ENCODE measurements at places on chromosomes 5 and 9.

DNA sequence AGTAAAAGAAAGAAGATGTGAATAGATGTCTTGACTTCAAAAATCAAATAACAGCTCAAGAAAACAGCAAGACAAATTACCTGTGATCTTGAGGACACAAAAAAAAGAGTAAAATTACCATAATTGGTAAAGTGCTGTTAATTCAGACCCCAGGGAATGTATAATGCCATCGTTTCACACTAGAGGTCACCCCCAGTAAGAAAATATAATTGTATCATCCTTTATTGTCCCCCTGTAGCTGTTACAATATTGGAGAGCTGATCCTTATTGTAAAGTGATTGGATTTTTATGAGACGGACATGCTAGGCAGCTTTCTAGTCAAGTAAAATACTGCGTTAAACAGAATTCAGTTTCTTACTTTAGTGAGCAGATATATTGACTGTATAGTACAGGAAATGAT is 377.0 kb downstream of the TLE1 start:
- no peak overlapping the region for H3K4me3 ChIP-seq
- no peak overlapping the region for H3K27ac ChIP-seq
- no peaks in the 10 kb centered on the region for H3K36me3 ChIP-seq
- no peak for DNase-seq

DNA sequence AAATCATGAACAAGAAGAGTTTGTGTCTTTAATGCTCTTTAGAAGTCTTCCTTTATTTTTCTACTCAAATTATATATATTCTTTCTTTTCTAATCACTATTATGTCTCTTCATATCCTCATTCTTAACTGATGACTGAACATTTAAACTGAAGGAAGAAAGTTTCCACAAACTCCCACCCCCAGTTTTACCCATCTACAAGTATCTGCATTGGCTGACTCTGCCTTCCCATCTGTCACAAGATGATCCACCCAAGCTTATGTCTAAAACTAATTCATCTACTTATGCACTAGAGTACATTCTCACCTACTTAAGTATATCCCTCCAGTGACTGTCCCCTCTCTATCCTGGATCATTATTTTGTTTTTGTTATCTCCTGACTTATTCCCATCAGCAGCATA is 344.5 kb downstream of the PRR16 start:
- no peaks in the 10 kb centered on the region for H3K36me3 ChIP-seq
- no peak for DNase-seq
- H3K27me3 ChIP-seq: no peaks in the 10 kb centered on the region
- no peaks in the 10 kb centered on the region for H3K4me1 ChIP-seq
- H3K4me3 ChIP-seq: no peak overlapping the region

- DNase-seq: peak; percentile 56
- no peaks in the 10 kb centered on the region for H3K36me3 ChIP-seq
- H3K27me3 ChIP-seq: no peaks in the 10 kb centered on the region
Observed at GRCh38 chr5:139481122-139481533, 1.4 kb downstream of the STING1 start.

GRCh38 chr9:115039516-115040120 is 78.3 kb downstream of the TNC start:
- peak overlapping the region; percentile 55 for H3K27ac ChIP-seq
- peaks cover 43% of the 10 kb centered on the region for H3K4me1 ChIP-seq
- H3K4me3 ChIP-seq: no peak overlapping the region
- H3K36me3 ChIP-seq: peaks cover 12% of the 10 kb centered on the region
- no peak for DNase-seq
- no peaks in the 10 kb centered on the region for H3K27me3 ChIP-seq

DNA sequence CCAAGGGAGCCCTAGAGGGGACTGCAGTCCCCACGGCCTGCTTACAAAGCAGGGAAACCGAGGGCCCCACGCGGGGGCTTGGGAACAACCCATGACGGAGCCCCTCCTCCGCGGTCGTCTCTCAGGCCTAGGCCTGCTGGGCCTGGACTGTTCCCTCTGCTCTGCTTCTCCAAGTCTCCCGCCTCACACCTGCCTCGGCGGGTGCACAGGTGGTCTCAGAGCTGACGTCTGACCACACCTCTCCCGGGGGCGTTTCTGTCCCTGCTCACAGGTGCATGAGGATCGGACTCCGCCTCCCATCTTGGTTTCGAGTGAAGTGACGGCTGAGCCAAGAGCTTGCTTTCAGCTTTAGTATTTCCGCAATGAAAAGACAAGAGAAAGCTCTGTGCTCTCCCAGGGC is 72.1 kb downstream of the MRPL36 start:
- no peaks in the 10 kb centered on the region for H3K27me3 ChIP-seq
- no peaks in the 10 kb centered on the region for H3K36me3 ChIP-seq
- no peaks in the 10 kb centered on the region for H3K4me1 ChIP-seq
- DNase-seq: peak; percentile 57
- H3K4me3 ChIP-seq: no peak overlapping the region
- no peak overlapping the region for H3K27ac ChIP-seq

DNA sequence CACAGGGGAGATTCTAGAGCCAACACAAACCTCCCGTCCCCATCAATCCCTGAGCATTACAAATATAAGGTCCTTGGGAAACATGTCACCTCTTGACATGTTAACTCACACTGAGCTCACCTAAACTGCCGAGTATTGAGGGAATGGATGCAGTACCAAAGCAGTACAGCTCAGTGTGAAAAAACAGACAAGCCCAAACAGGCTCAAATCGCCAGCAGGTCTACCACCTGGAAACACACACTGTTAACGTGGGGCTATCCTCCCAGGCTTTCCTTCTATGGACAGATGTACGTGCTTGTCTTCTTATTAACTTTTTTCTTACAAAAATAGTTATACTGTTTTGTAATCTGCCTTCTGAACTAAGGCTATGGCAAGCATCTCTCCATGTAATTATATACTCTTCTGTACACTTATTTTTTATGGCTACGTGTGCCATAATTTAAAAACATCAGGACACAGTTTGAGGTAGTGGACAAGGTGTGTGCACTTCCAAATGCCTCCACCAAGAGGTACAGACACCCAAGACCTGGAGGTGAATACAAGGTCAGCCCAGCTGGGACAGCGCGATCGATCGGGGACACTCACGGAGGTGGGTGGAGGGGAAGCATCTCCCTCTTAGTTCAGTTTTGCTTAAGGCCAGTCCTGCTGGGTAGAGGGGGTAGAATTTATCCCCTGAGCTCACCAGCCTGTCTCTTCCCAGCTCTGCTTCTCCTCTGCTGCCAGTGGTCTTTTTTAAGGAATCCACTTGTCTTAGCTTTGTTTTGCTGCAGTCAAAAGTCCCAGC is 76.5 kb downstream of the DAP start:
- no peaks in the 10 kb centered on the region for H3K27me3 ChIP-seq
- DNase-seq: no peak
- H3K36me3 ChIP-seq: peaks cover 42% of the 10 kb centered on the region
- H3K27ac ChIP-seq: no peak overlapping the region

DNA sequence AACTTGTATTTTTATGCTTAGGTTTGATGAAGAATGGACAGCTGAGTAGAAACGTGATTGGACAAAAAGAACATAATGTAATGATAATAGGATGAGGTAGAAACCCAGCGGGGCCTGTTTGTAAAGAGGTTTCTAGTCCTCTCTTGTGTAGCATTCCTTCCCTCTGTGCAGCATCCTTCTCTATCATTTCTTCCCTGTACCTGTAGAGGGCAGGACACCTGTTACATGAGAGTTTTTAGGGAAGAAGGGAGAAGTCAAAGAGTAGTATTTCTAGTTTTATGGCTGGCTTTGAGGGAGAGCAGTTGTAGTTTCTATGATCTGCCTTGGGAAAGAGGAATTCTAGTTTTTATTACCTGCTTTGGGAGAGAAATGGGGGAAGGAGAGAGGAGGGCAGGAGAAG is 162.1 kb upstream of the FST start:
- H3K36me3 ChIP-seq: no peaks in the 10 kb centered on the region
- H3K27me3 ChIP-seq: no peaks in the 10 kb centered on the region
- no peak for DNase-seq
- H3K27ac ChIP-seq: no peak overlapping the region
- H3K4me1 ChIP-seq: no peaks in the 10 kb centered on the region

GRCh38 chr5:180313677-180314505 is 22.0 kb upstream of the MAPK9 start:
- H3K27ac ChIP-seq: no peak overlapping the region
- H3K4me3 ChIP-seq: no peak overlapping the region
- no peak for DNase-seq
- H3K4me1 ChIP-seq: no peaks in the 10 kb centered on the region

DNA sequence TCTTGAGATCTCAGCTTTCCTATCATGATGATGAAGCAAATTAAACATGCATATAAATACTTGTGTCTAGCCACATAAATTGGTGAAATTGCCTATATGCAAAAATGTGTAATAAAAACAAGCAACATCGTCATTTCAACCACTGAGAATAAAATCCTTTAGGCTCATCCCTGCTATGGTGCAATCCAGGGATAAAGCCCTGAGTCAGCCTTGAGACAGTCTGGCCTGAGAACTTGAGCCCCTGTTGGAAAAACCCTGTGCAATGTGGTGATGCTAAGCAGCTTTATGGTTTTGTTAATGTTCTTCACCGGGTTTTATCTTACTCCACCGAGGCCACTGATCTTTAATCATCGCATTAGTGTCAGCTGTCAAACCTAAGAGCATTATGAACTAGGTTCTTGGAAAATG is 170.5 kb downstream of the DCP2 start:
- no peaks in the 10 kb centered on the region for H3K27me3 ChIP-seq
- no peaks in the 10 kb centered on the region for H3K4me1 ChIP-seq
- no peaks in the 10 kb centered on the region for H3K36me3 ChIP-seq
- no peak for DNase-seq

GRCh38 chr5:95791751-95792150 is 30.8 kb downstream of the GLRX start:
- H3K4me3 ChIP-seq: no peak overlapping the region
- no peaks in the 10 kb centered on the region for H3K4me1 ChIP-seq
- DNase-seq: no peak
- H3K36me3 ChIP-seq: peaks cover 6% of the 10 kb centered on the region

DNA sequence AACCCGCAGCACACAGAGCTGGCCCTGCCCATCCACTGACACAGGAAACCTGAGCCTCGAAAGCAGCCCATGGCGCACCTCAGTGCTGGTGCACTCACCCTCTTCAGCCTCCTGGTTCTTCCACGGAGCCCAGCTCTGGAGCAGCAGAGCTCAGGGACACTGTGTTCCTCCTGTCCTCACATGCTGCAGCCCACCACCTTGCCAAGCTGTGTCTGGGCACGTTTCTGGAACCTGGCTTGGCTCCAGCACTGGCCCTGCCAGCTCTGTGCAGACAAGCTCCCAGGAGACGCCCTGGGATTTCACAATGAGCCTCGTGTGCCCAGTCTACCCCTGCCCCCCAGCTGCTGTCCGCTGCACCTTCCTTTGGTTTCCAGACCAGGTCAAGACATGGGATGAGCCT is 119.5 kb downstream of the SYK start:
- H3K27me3 ChIP-seq: no peaks in the 10 kb centered on the region
- H3K4me3 ChIP-seq: no peak overlapping the region
- DNase-seq: peak; percentile 87
- peak overlapping the region; percentile 69 for H3K27ac ChIP-seq

GRCh38 chr9:88534456-88535225 is at the start of gene NXNL2:
TSS of gene NXNL2 (plus strand) at chr9:88535178. CDS start at chr9:88535435, 257 bp downstream.
- no peaks in the 10 kb centered on the region for H3K36me3 ChIP-seq
- peak; percentile 93 for DNase-seq
- no peaks in the 10 kb centered on the region for H3K27me3 ChIP-seq
- peak within 1 kb of the TSS; percentile 75 for H3K4me3 ChIP-seq
- peaks cover 45% of the 10 kb centered on the region for H3K4me1 ChIP-seq

GRCh38 chr9:133957328-133957727 is 34.8 kb downstream of the VAV2 start:
- H3K27me3 ChIP-seq: peaks cover 5% of the 10 kb centered on the region
- no peak for DNase-seq
- peaks cover 19% of the 10 kb centered on the region for H3K4me1 ChIP-seq
- no peak overlapping the region for H3K27ac ChIP-seq
- H3K4me3 ChIP-seq: no peak overlapping the region

- no peaks in the 10 kb centered on the region for H3K36me3 ChIP-seq
- DNase-seq: no peak
- H3K4me3 ChIP-seq: no peak overlapping the region
- no peaks in the 10 kb centered on the region for H3K4me1 ChIP-seq
Observed at GRCh38 chr5:3139499-3139931, 388.0 kb upstream of the IRX2 start.

DNA sequence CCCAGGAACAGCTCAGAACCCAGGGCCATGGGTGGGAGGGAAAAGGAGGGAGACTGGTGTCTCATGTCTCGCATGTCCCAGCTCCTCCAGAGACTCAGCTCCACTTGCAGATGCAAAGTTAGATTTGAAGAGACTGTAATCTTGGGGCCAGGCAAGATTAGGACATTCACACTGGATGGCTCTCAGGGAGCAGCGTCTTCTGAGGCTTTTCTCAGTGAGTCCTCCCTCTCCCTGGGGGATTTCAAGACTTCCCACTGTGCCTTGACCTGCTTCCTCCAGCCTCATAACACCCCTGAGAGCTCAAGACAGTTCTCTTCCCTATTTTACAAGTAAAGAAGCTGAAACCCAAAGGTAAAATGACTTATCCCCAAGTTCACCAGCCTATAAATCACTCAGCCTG is 10.5 kb upstream of the TCOF1 start:
- no peaks in the 10 kb centered on the region for H3K36me3 ChIP-seq
- H3K4me3 ChIP-seq: no peak overlapping the region
- DNase-seq: no peak

- no peak overlapping the region for H3K27ac ChIP-seq
- no peaks in the 10 kb centered on the region for H3K4me1 ChIP-seq
- DNase-seq: no peak
- no peak overlapping the region for H3K4me3 ChIP-seq
Observed at GRCh38 chr9:108060175-108060574, 570.6 kb upstream of the KLF4 start.

DNA sequence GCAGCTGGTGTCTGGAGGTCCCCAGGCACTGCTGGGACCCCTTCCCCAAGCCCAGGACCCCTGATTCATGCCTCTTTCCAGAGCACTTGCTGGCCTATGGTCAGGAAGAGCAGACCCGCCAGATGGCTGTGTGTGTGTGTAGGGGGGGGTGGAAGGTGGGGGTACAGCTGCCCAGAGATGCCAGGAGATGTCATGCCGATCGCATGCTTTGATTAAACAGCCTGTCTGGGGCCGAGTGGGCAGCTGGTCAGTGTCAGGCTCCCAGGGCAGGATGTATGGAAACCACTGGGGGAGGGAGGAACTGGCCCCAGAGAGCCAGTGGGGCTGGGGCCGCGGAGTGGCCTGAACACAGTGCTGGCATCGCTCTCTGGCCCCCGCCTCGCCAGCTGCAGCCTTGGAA is 23.7 kb downstream of the RXRA start:
- no peak for DNase-seq
- no peaks in the 10 kb centered on the region for H3K36me3 ChIP-seq
- H3K27me3 ChIP-seq: no peaks in the 10 kb centered on the region
- no peak overlapping the region for H3K27ac ChIP-seq
- H3K4me3 ChIP-seq: no peak overlapping the region

- H3K4me3 ChIP-seq: peak overlapping the region; percentile 19
- DNase-seq: no peak
- H3K27ac ChIP-seq: peak overlapping the region; percentile 76
- H3K27me3 ChIP-seq: no peaks in the 10 kb centered on the region
- no peaks in the 10 kb centered on the region for H3K36me3 ChIP-seq
Observed at GRCh38 chr9:127874301-127875221, 2.9 kb downstream of the AK1 start.

DNA sequence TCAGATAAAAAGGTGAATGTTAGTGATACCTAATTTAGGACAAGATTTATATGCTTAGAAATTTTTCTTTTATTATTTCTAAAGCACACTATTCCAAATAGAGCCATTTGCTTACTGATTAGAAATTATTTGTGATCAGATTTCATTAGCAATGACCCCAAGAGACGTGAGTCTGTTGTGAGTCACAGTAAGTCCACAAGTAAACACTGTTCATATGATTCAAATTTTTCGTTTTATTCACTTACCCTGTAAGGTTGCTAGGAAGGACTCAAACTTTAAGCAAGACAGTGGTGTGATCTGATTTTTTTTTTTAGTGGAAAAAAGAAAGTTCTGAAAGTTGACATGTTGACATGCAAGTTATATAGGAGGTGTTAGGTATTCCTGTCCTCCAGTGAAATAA is 1.2 kb downstream of the CARD6 start:
- no peak for DNase-seq
- H3K27ac ChIP-seq: no peak overlapping the region

Data from tibial artery (tissue), 4 donors.